ENCODE measurements at places on chromosomes 2 and 18.

DNA sequence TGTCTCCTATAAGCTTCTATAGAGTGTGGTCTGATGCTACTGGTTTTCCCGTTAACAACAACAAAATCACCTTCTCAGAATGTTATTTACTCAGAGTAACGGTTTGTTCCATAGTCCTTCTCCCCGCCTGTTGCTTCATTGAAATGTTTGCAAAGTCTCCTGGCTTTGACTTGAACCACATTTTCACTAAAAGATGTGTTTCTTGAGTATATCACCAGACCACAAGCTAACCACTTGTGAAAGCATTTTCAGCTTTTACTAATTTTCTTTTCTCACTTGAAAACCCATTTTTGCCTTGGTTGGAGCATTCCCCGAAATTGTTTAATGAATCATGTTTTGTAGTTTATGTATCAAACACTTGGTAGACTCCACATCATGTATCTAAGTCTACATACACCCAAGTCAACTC lies 121.2 kb downstream of the DPP4 start:
- DNase-seq, result no peak

DNA sequence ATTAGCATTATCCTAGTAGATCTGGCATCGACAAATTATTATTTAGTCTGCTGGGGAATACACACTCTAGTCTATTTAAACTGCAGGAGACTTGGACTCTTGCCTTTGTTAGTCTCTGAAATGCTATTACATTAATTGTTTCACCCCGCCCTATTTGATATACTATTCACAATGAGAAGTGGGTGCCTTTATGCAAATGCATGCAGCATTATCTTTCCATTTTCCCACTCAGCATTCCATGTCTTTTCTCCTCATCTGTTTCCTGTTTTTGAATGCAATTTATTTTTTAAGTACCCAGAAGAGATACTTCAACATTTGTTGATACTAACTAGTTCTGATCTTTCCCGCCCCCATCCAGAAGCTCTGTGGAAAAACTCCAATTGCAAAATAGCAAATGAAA lies 395.3 kb upstream of the NXPH2 start:
- DNase-seq, result no peak

- DNase-seq, result no peak
Observed at GRCh38 chr18:12751891-12752290, 49.0 kb downstream of the PSMG2 start.

DNA sequence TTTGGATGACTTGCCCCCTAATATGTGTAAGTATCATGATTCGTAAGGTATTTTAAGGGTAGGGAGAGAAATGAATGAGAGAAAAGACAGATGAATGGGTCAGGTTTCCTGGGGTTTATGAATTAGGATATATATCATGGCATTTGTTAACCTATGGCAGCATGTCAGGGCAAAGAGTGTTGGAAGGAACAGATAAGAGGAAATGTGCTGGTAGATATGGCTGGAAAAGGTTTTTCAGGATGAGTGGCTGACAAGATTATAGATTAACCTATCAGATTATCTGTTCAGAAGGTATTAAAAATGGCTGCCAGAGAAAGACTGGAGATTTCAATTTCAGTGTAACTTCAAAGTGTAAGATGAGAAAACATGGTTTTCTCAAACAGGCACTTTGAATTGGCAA lies 67.8 kb downstream of the SRBD1 start:
- no peak for DNase-seq

- no peak for DNase-seq
Observed at GRCh38 chr2:109217362-109218086, 88.5 kb downstream of the SH3RF3 start.

DNA sequence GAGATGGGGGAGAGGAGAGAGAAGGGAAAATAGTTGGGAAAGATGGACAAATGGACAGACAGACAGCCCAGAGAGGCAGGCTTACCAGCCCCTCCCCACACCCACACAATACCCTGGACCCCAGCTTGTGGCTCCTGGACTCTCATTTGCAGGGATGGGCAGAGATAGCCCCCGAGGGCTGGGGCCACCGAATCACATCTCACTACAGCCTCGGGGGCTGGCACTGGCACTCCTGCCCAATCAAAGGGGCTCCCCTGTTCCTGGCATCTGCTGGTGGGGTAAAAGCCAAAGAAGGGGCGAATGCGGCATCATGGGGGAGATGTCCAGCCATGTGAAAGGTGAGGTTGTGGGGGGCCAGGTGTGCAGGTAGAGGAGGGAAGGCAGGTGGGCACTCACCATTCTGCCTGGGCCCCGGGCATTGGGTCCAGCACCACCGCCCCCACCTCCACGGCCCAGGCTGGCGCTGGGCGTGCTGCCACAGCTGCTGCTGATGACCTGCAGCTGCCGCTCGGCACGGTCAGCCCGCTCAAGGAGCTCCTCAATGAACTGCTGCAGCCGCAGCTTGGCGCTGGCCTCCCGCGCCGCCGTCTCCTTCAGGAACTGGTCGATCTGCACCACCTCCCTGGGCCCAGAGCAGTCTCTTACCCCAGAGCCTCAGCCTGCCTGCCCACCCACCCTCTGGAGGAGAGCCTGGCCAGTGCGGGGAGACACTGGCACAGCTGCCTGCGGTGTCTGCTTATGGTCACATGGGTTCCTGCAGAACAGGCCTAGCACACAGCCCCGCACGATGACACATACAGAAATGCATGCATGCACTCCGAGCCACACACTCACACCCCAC lies 18.0 kb downstream of the FBXO41 start:
- no peak for DNase-seq
